ENCODE measurements at places on chromosomes 6 and 20.
A peak's percentile ranks its signal among the peaks of the same experiment; 100 is the strongest.

DNA sequence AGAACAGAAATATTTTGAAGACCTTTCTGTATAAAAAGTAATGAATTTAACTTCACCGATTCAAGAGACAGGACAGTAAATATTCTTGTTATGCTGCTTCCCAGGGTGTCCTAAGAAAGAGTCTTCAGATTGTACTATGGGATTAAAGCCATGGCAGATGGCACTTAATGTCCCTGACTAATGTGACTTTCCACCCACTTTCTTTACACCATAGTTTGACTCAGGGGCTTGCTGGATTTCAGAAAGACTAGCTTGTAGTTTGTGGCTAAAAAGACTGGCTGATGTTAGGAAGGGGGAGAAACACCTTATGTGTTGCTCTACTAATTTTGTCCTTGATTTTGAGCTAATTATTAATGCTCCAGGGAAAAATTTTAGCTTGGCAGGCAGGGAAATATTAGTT is 75.9 kb downstream of the UTRN start:
- H3K27ac ChIP-seq, result no peak overlapping the region
- no peak for DNase-seq
- no peaks in the 10 kb centered on the region for H3K36me3 ChIP-seq
- peaks cover 29% of the 10 kb centered on the region for H3K4me1 ChIP-seq

- no peak overlapping the region for H3K27ac ChIP-seq
- H3K36me3 ChIP-seq, result no peaks in the 10 kb centered on the region
- no peaks in the 10 kb centered on the region for H3K4me1 ChIP-seq
Measured at GRCh38 chr6:1739220-1739619, 129.5 kb downstream of the FOXC1 start.

DNA sequence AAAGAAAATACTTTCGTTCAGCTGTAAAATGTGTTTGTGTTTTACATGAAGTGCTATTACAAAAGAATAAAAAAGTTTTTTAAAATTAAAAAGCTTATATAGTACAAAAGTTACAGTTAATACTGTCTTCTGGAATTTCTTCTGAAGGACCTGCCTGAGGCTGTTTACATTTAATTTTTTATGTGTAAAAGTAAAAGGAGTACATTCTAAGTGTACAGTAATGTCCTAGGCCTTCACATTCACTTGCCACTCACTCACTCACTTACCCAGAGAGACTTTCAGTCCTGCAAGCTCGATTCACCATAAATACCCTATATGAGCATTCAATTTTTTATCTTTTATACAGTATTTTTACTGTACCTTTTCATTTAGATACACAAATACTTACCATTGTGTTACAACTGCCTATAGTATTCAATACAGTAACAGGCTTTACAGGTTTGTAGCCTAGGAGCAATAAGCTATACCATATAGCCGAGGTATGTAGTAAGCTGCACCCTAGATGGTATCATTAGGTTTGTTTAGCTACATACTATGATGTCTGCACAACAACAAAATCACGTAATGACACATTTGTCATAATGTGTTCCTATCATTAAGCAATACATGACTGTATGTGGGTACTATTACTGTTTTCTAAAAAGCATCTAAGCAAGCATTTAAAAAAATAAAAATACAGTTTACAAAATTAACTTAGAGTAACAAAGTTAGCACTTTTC is 33.0 kb downstream of the RNF146 start:
- no peak for DNase-seq
- no peaks in the 10 kb centered on the region for H3K27me3 ChIP-seq
- H3K36me3 ChIP-seq, result no peaks in the 10 kb centered on the region

- H3K27me3 ChIP-seq, result no peaks in the 10 kb centered on the region
- peak overlapping the region; percentile 49 for H3K4me3 ChIP-seq
- no peak for DNase-seq
- H3K36me3 ChIP-seq, result no peaks in the 10 kb centered on the region
- peak overlapping the region; percentile 100 for H3K27ac ChIP-seq
Measured at GRCh38 chr20:41004531-41005360, 23.9 kb upstream of the TOP1 start.

DNA sequence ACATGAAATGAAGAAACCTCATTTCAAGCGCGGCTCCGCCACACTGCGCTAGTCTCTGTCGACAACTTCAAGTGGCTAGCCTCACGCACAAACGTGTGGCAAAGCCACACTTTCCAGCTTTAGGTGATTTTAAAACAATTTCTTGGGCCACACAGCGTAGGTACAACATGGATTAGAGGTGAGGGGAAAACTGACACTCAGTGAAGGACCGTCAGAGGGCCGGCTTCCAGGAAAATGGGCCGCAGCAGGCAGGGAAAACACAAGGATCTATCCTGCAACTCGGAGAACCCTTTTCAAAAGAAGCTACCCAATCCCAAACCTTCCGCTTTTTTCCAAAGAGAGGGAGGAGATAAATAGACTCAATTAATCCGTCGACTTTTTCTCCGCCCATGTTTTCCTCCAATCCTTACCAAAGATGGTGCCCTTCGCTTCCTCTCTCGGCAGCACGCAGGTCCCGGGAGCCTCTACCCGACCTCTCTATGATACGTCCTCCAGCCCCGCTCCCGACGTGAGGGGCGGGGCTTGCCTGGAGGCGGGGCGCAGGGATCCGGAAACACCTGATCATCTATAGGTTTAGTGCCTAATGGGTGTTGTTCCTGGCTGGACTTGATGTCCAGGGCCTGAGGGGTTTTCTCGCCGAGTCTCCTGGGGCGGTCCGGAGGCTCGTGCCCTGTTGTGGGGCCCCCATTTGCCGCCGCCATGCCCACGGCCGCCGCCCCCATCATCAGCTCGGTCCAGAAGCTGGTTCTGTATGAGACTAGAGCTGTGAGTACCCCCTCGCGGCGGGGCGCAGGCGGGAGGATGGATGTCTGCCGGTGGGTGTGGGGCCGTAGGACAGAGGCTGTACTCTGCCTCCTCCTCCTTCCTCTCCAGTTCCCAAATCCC is at the start of the genes AK9 and FIG4:
Gene AK9 (minus strand): TSS at position 466 of the 885 bp plus-strand sequence. CDS start 15,457 bp downstream, outside the sequence.
Gene FIG4 (plus strand): TSS at position 560 of the 885 bp plus-strand sequence. CDS start 140 bp downstream, at position 700.
- DNase-seq, result peak; percentile 84
- 0 out of 2 replicates have a peak, but pooled peaks cover 7% of the 10 kb centered on the region for H3K27me3 ChIP-seq
- H3K36me3 ChIP-seq, result no peaks in the 10 kb centered on the region
- H3K27ac ChIP-seq, result peak within 1 kb of the TSS; percentile 43
- H3K4me3 ChIP-seq, result peak within 1 kb of the TSS; percentile 73

DNA sequence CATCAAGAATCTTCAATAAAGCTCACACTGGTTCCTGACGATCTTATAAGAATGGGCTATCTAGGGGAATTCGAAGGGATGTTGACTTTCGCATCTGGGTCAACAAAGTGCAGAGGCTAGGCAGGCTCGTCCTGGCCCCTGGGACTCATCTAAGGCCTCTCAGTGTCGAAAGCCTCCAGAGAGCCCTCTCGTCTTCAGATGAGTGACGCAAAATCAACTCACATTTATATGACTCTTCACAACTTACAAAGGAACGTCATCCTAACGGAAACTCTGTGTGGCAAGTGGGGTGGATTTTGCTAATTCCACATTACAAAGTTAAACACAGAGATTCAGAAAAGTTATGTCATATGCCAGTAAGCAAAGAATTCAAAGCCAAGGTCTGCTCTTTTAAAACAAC is 270.5 kb upstream of the EXOC2 start:
- 0 out of 2 replicates have a peak, but pooled peaks cover 3% of the 10 kb centered on the region for H3K4me1 ChIP-seq
- no peak for DNase-seq
- H3K36me3 ChIP-seq, result no peaks in the 10 kb centered on the region
- peaks cover 8% of the 10 kb centered on the region for H3K27me3 ChIP-seq

GRCh38 chr6:71412559-71413140 is 124.0 kb downstream of the OGFRL1 start:
- DNase-seq, result no peak
- H3K27ac ChIP-seq, result no peak overlapping the region
- H3K4me1 ChIP-seq, result no peaks in the 10 kb centered on the region
- H3K36me3 ChIP-seq, result no peaks in the 10 kb centered on the region

DNA sequence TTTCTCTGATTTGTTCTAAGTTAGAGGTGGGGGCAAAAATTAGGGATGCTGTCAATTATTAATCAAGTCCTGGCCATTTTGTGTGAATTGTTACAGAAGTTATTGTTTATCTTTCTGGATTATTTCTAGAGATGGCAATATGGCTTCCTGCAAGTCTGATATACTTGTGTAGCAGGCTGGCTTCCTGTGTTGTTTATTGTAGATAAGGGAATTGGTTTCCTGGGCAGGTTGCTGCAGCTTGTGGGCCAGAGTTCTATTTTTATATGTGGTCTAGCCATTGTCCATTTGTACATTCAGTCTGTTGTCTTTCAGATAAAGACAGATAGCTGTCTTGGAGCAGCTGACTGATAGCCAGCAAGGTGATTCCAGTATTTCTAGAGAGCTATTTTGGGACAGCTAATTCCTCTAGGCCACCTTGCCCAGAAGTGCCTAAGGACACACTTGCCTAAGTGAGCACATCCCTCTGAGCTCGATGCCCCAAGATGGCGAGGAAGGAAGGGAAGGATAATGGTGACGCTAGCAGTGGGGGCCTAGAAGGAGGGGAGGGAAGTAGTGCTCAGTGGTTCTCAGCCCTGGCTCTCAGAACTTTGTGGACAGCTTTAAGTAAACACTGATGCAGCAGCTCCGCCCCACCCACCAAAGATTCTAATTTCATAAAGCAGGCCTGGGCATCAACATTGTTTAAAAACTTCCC is 25.5 kb downstream of the DDO start:
- no peaks in the 10 kb centered on the region for H3K4me1 ChIP-seq
- H3K27ac ChIP-seq, result no peak overlapping the region
- DNase-seq, result no peak
- H3K27me3 ChIP-seq, result no peaks in the 10 kb centered on the region
- H3K36me3 ChIP-seq, result no peaks in the 10 kb centered on the region

GRCh38 chr6:68711386-68712000 is 76.4 kb downstream of the ADGRB3 start:
- H3K4me1 ChIP-seq, result no peaks in the 10 kb centered on the region
- no peak overlapping the region for H3K4me3 ChIP-seq
- no peaks in the 10 kb centered on the region for H3K27me3 ChIP-seq
- H3K36me3 ChIP-seq, result no peaks in the 10 kb centered on the region
- DNase-seq, result no peak

DNA sequence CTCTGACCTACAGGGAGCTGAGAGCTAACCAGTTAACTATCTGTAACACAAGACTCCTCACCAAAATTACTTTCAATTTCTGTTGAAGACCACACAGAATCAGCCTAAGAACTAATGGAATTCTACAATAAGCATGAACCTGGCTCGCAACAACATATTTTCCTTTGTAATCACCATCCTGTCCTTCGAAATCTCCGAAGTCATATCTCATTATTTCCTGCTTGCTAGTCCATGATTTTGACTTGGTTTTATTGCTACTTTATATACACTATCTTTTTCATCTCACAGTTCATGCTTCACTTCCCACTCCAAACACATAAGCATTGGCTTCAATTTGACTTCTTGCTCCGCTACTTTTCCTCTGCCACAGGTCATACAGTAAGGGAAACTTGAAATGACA is 405.8 kb upstream of the FKBP1C start:
- H3K27ac ChIP-seq, result no peak overlapping the region
- H3K36me3 ChIP-seq, result no peaks in the 10 kb centered on the region
- H3K4me3 ChIP-seq, result no peak overlapping the region

- DNase-seq, result peak; percentile 32
- H3K27ac ChIP-seq, result no peak overlapping the region
- H3K36me3 ChIP-seq, result no peaks in the 10 kb centered on the region
Measured at GRCh38 chr20:61874421-61875068, 191.1 kb downstream of the TAF4 start.

GRCh38 chr6:113406048-113406695 is 451.0 kb upstream of the MARCKS start:
- no peak overlapping the region for H3K27ac ChIP-seq
- H3K4me1 ChIP-seq, result no peaks in the 10 kb centered on the region
- no peaks in the 10 kb centered on the region for H3K27me3 ChIP-seq
- no peak overlapping the region for H3K4me3 ChIP-seq
- no peak for DNase-seq
- no peaks in the 10 kb centered on the region for H3K36me3 ChIP-seq

GRCh38 chr20:15138548-15139126 is 801.2 kb upstream of the FLRT3 start:
- H3K27ac ChIP-seq, result no peak overlapping the region
- no peaks in the 10 kb centered on the region for H3K27me3 ChIP-seq
- H3K36me3 ChIP-seq, result no peaks in the 10 kb centered on the region
- H3K4me3 ChIP-seq, result no peak overlapping the region
- no peaks in the 10 kb centered on the region for H3K4me1 ChIP-seq

DNA sequence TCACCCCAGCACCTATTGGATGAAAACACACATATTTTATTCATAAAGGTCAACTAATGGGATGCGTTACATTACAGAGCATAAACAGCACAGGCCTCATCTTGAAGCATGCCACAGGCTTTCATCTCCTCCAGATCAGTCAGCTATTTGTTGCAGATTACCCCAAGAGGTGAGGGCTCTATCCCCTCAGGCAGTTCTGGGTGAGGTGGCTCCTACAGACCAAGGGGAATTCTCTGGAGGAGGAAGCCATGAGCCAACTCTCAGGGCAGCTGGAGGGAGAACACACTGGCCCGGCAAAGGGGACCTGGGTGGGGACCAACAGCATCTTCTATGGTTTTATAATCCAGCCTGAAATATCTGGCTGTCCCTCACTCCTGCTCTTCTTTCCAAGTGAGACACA is 126.4 kb upstream of the BTBD3 start:
- H3K36me3 ChIP-seq, result no peaks in the 10 kb centered on the region
- H3K4me1 ChIP-seq, result no peaks in the 10 kb centered on the region
- DNase-seq, result no peak
- no peak overlapping the region for H3K4me3 ChIP-seq
- no peak overlapping the region for H3K27ac ChIP-seq

- no peak overlapping the region for H3K4me3 ChIP-seq
- no peak overlapping the region for H3K27ac ChIP-seq
- H3K4me1 ChIP-seq, result no peaks in the 10 kb centered on the region
- H3K27me3 ChIP-seq, result no peaks in the 10 kb centered on the region
Measured at GRCh38 chr20:18077157-18077556, 19.4 kb upstream of the OVOL2 start.

DNA sequence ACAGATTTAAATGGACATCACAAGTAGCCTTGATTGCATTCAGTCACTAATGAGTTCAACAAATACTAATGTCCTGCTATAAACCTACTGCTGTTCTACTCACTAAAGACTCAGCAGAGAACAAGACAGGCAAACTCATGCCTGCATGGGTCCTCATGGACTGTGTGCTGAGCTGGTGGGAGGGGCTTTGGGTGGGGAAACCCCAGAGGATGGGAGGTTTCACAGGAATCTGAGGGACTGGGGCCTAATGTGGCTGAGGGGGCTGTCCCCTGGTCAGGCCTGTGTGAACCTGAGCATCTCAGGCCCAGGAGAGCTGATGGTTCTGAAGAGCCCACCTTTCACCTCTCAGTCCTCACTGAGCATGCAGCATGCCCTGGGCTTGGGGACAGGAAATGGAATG is 1.4 kb downstream of the CST8 start:
- no peak overlapping the region for H3K4me3 ChIP-seq
- no peak overlapping the region for H3K27ac ChIP-seq
- H3K27me3 ChIP-seq, result no peaks in the 10 kb centered on the region
- no peak for DNase-seq

- peak within 1 kb of the TSS; percentile 70 for H3K27ac ChIP-seq
- DNase-seq, result no peak
- H3K27me3 ChIP-seq, result no peaks in the 10 kb centered on the region
- peaks cover 57% of the 10 kb centered on the region for H3K4me1 ChIP-seq
Measured at GRCh38 chr6:85449818-85450759, at the start of gene NT5E. Gene NT5E (plus strand): TSS chr6:85450083. CDS start chr6:85450140, 57 bp downstream.

GRCh38 chr6:1406306-1407072 is 17.1 kb downstream of the FOXF2 start:
- DNase-seq, result no peak
- H3K4me3 ChIP-seq, result no peak overlapping the region
- H3K4me1 ChIP-seq, result no peaks in the 10 kb centered on the region

Data from HCT116 (cell line).